ENCODE measurements at places on chromosomes 12 and 14.

DNA sequence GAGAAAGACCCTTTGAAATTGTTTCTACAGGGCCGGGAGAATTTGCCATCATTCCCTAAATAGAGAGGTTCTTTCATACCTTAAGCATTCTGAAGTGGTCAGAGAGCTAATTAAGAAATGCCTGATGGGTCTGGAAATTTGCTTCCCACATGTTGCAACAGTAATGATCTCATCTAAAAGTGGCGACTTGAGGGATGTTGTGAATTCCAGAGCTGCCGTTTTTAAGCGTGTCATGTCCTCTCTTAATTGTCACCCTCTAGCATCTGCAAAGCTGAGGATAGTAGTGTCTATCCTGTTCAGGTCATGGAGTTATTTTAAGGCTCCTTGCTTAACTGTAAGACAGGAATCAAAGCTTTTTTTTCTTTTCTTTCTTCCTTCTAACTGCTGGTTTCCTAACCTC is 60.4 kb downstream of the FOS start:
- DNase-seq, result no peak

GRCh38 chr12:82481954-82482353 is 123.6 kb downstream of the METTL25 start:
- DNase-seq, result no peak

- DNase-seq, result no peak
Observed at GRCh38 chr14:93299866-93300265, 33.0 kb downstream of the BTBD7 start.

DNA sequence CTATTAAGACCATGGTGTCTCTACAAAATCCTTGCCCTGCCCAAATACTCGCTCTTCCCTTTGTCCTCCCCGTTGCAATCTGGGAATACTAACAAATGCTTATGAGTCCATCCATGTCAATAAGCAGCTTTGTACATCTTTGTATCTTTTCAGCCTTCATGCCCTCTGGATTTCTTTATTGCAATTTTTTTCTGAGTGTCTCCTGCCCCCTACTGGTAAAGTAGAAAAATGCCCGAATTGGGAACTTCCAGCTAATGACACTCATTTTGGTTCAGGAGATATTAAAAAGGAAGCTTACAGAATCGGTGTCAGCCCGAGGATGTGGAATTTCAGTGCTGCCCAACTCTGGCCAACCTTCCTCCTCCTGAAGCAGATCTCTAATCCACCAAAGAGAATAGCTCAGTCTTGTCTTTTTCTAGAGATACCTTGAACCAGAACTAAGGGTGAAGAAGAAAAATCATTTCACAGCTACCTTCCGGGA is 46.0 kb downstream of the SH2B3 start:
- no peak for DNase-seq

DNA sequence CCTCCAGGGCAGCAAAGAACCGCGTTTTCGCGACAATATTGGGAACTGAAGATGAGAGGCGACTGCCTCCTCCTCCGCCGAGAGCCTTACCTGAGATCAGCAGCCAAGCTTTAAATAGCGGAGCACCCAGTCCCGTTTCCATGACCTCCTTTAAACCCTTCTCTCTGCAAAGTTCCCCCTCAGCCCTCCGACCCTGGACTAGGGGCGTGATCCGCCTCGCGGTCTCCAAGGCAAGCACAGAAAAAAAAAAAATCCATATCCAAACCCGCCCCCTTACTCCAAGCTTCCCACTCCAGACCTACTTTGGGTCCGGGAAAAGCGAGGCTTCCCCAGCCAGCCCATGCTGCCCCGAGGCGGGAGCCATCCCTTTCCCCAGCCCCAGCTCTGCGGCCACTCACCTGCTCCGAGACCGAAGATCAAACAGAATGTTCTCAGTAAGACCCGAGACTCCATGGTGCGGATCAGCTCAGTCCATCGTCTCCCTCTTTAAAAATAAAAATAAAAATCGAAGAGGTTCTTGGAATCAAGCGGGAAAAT is 630 bp downstream of the NELL2 start:
- no peak for DNase-seq

- DNase-seq, result no peak
Observed at GRCh38 chr14:103731916-103732867, 16.6 kb downstream of the ZFYVE21 start.

DNA sequence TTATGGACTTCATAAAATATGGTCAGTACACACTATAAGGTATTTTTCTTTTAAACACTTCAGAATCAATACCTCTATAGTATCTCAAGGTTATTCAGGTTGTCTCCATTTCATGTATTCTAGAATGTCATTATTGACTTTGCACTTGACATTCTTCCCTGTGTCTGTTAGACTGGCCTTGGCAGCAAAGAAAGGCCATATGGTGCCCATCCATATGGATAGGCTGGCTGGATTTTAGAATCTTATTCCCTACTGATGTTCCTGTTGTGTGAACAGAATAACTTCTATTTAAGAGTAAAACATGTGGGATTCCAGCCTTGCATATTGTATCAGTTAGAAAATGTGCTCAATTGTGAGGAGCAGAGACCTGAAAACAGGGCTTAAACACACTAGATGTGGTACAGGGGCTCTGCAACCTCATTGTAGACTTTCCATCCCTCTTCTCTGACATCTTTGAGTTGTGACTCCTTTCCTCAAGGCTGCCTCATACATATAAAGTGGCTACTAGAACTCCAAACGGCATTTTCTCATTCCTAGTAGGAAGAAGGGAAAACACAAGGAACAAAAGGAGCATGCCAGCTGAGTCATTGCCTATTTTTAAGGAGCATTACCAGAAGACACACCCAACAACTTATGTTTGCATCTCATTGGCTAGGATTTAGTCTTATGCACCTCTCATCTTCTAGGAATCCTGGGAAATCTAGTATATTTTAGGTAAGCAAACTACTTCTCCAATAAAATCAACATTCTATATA is 221.2 kb upstream of the TMPO start:
- no peak for DNase-seq

DNA sequence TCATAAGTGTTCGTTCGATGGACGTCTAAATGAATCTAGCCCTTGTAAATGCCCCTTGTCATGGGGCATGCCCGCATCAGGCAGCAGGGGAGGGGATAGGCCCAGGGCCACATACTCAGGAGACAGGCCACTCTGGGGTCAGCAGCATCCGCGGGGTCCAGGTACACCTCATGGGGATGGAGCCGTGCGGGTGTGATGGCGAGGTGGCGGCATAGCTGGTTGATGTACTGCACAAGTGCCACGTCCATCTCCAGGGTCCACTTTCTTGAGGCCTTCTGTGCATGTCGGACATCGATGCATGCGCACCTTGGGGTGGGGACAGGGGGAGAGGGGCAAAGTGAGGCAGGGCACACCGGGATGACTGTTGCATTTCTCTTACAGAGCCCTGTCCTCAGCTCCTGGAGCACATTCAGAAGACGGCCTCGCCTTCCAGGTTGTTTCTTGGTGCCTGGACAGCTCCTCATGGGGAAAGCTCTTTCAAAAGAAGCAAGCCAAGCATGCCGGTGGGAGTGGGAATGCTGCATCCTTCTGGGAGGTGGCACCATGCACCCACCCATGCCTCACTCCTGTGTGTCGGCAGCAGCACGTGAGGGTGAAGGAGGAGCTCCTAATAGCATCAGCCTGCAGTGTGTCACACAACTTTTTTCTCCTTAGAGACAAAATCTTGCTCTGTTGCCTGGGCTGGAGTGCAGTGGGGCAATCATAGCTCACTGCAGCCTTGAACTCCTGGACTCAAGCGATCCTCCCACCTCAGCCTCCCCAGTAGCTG is 47.4 kb downstream of the TRAFD1 start:
- DNase-seq, result no peak

GRCh38 chr14:85531587-85532373 is 1.8 kb downstream of the FLRT2 start:
- DNase-seq, result no peak

- no peak for DNase-seq
Observed at GRCh38 chr12:42582050-42582449, 7.5 kb downstream of the PRICKLE1 start.

- no peak for DNase-seq
Observed at GRCh38 chr14:76984787-76985375, 43.6 kb downstream of the IRF2BPL start.

DNA sequence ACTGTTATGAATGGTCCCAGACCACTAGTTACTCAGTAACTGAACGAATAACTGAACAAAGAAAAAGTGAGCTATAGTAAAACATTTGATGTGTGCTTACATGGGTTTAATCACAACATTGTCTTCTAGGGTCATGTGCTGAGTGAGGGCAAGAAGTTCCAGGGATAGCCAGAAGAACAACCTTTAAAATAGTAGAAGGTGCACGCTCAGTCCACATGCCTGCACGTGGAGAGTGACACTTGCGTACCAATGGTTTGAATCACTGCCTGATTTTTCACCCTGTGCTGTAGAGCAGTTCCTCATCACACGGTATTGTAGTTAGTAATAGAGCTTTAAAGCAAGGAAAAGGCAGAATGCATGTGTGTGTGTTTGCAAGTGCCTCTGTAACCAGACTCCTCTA is 224.2 kb downstream of the EGLN3 start:
- DNase-seq, result no peak

DNA sequence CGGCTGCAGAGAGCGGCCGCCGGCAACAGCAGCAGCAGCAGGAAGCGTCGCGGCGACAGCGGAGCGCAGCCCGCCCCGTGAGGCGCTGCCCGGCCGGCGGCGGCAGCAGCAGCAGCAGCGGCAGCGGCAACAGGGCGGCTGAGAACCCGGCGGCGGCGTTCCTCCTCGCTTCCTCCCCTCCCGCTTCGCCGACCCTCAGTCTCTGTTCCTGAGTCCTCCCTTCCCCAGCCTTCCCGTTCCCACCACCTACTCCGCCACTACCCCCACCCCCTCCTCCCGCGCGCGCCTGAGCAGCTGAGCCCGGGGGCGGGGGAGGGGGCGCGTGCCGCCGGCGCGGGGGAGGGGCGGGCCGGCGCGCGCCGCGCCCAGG is 310 bp downstream of the BICDL1 start:
- DNase-seq, result no peak

GRCh38 chr12:89350630-89351488 is 1.4 kb downstream of the DUSP6 start:
- DNase-seq, result no peak

- DNase-seq, result no peak
Observed at GRCh38 chr12:25781232-25781631, 177.2 kb upstream of the RASSF8 start.

GRCh38 chr14:69882116-69882864 is 3.1 kb downstream of the SMOC1 start:
- DNase-seq, result no peak

GRCh38 chr14:54567224-54567638 is 303 bp downstream of the SAMD4A start:
- DNase-seq, result no peak

DNA sequence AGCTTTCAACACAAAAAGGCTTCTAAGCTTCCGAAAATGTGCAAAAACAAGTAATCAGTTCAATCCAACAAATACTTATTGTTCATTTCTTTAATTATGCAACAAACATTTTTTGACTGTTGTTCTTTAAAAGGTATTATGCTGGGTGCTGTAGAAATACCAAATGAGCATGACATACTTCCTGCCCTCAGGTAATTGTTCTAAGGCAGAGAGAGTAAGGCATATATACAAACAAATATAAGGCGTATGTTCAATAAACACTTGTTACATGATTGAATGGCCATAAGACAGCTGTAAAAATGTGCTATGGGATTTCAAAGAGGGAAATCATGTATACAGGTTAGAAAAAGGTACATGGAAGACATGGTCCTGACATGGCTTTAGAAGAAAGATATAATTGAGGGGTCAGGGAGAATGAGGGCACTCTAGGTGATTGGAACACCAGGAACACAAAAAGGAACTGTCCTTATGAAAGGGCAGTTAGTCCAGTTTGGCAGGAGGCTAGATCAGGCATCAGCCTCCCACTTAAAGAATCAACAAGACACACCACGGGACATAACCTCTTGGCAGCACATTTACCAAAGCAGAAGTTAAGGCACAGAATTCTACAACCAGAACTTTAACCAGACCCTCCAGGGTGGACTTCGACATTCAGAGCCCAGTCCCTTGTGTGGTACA is 135.8 kb upstream of the SCAF11 start:
- DNase-seq, result no peak

- DNase-seq, result no peak
Observed at GRCh38 chr12:30839643-30840220, 85.0 kb upstream of the CAPRIN2 start.

DNA sequence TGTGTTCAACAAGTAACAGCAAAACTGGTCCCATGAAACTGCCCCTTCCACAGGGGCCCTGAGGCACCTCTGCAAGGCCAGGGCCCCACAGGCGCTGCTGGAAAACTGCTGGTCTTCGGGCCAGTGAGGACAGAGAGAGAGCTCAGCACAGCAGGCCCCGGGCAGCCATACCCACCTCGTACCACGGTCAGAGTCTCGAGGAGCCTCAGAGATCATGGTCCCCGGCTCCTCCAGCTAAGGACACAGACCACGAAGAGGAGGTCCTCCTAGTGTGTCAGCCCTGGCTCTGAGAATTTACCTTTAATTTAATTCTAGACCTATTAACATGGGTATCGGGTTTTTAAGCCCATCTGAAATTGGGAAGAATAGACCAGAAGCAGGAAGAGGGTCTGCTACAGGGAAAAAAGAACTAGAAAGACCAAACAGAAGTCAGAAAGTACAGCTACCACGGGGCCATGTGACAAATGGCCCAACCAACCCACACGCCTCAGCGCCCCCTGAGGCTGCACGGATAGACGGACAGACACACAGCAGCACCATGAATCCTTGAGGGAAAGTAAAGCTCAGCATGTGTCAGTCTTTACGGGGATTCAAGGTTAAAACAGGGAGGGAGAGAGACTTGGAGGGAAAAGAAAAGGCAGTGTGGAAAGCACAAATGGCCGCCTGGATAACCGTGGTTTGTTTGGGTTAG is 22.9 kb downstream of the ANKRD9 start:
- no peak for DNase-seq

DNA sequence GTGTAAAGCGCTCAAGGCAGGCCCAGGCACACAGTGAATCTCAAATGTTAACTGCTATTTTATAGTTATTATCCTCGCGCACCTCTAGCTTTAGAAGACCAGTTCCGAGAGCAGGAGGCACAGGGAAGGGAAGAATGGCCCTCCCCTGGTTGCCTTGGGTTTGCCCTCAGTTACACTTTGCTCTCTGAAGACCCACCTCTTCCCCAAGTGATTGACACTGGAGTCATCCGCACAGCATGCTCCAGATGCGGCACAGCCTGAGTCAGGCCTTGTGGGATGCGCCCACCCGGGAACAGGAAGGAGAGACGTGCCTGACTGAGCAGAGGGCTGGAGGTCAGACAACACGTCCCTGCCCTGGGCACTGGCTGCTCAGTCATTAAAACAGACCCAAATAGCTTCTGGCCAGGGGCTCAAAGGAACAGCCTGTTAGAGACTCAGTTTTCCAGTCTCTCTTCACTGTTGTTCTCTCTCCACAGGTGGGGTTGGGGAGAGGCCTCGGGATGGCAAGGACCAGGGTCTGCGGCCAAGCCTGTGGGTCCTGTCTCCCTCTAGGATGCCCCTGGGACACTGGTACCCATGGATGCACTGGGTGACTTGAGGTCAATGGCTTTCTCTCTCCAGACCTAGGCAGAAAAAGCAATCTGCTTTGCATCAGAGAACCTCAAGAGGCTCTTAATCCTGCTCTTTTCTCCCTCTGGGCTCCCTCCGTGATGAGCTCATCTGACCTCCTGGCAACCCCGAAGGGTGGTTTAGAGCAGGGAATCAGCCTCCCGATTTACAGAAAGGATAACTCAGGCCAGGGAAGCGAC is 13.6 kb upstream of the MLXIP start:
- DNase-seq, result no peak
